Cortex of kidney (tissue), 1 donor: ENCODE measurements at places on chromosomes 16 and 17.

- no peak for DNase-seq
Measured at GRCh38 chr16:7976563-7976962, 613.7 kb downstream of the TMEM114 start.

GRCh38 chr16:12869698-12870427 is 31.5 kb upstream of the SHISA9 start:
- no peak for DNase-seq

GRCh38 chr17:34609210-34609609 is 29.8 kb downstream of the TMEM132E start:
- no peak for DNase-seq

DNA sequence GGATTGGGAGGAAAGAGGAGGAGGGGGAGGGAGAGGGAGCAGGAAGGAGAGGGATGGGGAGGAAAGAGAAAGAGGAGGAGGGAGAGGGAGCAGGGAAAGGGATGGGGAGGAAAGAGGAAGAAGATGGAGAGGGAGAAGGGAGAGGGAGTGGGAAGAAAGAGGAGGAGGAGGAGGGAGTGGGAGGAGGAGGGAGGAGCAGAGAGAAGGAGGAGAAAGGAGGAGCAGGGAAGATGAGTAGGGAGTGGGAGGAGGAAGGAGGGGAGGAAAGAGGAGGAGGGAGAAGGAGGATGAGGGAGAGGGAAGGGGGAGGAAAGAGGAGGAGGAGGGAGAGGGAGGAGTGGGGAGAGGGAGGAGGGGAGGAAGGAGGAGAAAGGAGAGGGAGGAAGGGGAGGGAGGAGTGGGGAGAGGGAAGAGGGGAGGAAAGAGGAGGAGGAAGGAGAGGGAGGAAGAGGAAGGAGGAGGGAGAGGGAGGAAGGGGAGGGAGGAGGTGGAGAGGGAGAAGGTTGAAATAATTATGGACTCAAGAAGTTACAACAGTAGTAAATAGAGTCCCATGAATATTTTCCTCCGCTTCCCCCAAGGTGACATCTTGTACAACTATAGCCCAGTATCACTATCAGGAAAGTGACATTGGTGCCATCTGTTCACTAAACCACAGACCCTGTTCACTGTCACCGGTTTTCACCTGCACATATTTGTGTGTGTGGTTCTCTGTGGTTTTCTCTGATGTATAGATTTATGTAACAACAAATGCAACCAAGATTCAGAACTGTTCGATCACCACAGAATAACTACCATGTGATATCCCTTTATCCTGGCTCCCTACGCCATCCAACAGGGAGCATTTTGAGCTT is 325.3 kb upstream of the EEF2KMT start:
- no peak for DNase-seq

GRCh38 chr17:74453665-74454196 is 12.7 kb upstream of the CD300A start:
- no peak for DNase-seq

GRCh38 chr17:53137869-53138268 is 684.9 kb upstream of the KIF2B start:
- DNase-seq = no peak

- DNase-seq = no peak
Measured at GRCh38 chr16:55189224-55189623, 134.8 kb upstream of the IRX6 start.

- DNase-seq = no peak
Measured at GRCh38 chr17:57247913-57248312, 8.4 kb upstream of the MSI2 start.

DNA sequence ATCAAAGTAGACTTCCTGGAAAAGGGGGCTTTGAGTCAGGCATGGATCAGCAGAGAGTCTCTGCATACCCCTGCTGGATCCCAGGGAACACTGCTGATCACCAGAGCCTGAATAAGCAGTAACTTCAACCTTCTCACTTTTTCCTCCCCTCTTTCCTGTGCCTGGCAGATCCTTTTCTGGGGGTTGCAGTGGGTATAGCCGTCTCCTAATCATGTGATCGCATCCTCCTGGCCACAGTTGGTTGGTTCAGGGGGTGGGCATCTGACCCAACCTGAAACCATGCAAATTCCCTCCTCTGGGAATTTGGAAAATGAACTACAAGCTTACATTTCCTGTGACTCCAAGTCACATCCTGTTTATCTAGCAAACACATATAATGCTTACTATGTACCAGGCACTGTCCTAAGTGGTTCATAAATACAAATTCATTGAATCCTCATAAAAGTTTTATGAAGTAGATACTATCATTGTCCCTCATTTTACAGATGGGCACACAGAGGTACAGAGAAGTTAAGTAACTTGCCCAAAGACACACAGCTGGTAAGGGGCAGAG is 120.3 kb downstream of the AXIN2 start:
- no peak for DNase-seq

- DNase-seq = no peak
Measured at GRCh38 chr17:48998587-48999440, 1.6 kb downstream of the IGF2BP1 start.

DNA sequence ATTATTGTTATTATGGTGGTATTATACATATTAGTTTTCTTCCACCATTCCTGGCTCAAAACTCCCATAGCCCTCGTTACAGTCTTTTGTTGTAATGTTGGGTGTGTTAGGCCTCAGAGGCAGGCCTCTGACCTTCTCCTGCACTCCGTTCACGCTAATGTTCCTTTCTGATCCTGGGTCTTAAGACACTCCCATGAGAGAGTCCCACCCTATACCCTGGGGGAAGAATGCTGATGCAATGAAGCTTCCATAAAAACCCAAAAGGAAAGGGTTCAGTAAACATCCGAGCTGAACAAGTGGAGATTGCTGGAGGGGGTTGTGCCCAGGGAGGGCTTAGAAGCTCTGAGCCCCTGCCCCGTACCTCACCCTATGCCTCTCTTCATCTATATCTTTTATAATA is 141.3 kb upstream of the NETO2 start:
- no peak for DNase-seq

DNA sequence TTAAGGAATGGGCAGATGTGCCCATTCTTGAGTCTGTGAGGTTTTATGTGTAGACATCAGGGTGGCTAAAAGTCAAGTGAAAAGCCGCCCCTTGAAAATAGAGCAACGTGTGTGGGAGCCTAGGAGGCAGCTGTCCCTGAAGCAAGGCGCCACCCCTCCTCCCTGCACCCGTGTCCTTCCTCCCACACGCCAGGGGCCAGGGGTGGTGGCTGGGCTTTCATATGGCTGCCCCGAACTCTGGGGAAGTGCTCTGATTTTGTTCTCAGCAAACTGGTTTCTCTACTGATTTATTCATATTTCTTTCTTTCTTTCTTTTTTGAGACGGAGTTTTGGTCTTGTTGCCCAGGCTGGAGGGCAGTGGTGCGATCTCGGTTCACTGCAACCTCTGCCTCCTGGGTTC is 4.7 kb downstream of the ZNF750 start:
- no peak for DNase-seq

- no peak for DNase-seq
Measured at GRCh38 chr16:66924527-66925321, 611 bp downstream of the RRAD start.

DNA sequence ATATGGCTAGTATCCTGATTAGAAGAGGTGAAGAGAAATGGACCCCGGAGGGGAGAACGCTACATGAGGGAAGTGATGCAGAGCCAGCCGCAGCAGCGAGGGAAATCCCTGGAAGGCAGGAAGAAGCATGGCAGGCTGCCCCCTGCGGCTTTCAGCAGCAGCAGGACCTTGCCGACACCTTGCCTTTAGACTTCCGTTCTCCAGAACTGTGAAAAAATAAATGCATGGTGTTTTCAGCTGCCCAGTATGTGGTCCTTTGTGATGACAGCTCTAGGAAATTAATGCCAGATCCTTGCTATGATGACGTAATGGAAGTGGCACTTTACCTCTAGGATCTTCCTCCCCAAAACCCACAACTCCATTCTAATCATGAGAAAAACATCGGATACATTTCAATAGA is 9.7 kb upstream of the ZFP1 start:
- no peak for DNase-seq

DNA sequence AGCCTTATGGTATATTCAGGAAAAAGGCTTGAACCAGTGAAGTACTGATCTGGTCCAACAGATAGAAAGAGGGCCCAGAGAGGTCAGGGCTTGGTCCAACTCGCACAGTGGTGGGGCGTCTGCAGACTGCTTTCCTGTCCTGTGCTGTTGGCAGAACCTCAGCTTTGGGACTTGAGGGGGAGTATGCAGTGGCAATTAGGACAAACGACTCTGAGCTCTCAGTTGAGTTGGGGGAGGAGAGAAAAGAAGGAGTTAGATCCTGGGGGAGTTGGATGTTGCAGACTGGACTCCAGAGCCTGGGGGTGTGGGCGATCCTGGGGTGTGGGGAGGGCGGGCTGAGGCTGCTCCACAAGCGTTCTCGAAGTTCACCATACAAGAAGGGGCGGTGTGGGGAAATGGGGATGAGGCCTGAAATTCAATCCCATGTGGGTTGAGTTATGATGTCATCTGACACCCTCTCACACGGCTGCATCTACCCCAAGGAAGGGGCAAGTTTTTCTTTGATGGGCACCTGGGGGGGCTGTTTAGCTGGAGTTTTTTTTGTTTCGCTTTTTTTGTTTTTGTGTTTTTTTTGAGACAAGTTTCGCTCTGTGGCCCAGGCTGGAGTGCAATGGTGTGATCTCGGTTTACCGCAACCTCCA is 14.6 kb downstream of the GRB7 start:
- no peak for DNase-seq

DNA sequence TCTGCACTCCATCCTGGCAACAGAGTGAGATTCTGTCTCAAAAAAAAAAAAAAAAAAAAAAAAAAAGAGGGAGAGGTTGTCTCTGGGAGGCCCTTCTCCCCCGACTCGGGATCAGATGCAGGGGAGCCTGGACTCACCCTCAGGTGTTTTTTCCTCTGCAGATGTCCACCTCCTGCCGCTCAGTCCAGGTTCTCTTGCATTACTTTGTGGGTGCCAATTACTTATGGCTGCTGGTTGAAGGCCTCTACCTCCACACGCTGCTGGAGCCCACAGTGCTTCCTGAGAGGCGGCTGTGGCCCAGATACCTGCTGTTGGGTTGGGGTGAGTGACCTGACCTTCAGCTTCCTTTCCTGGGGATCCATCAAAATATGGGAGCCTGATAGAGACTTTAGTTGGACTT is 34.1 kb downstream of the GLP2R start:
- no peak for DNase-seq

DNA sequence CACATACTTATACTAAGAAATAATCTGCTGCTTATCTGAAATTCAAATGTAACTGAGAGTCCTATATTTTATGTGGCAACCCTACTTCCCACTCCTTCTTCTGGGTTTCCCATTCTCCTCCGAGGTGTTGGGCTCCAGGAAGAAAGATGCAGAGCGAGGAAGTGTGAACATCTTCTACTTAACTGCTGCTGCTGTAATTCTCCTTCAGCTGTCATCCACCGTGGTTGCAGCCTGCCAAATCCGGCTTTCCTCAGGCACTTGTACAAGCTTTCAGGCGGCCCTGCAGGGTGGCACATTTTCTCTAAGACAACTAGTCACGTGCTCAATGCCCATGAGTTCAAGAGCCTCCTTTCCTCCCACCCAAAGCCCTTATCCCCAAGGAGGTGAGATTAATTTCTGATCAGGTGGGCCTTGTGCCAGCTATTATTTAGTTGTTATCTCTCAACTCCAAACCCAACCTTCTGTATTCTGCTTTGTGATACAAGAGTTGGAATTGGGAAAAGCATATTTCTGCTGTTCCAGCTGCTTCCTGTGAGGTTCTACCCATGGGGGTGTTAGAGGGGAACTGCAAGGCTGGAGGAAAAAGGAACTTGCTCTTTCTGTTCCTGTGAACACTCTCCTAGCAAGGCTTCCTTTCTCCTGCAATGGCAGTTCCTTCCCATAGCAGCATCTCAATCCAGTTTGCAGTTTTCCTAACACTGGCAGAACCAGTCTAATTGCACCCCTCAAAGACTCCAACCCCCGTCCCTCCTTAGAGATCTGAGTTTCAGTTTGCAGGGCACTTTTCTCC is 67.6 kb upstream of the RBBP6 start:
- no peak for DNase-seq

GRCh38 chr17:42016411-42016831 is 818 bp downstream of the DNAJC7 start:
- DNase-seq = no peak

GRCh38 chr16:70784692-70785555 is 16.0 kb downstream of the VAC14 start:
- no peak for DNase-seq

- DNase-seq = no peak
Measured at GRCh38 chr17:54937426-54937825, 31.0 kb downstream of the COX11 start.

GRCh38 chr17:3834811-3835210 is 11.2 kb downstream of the NCBP3 start:
- no peak for DNase-seq

DNA sequence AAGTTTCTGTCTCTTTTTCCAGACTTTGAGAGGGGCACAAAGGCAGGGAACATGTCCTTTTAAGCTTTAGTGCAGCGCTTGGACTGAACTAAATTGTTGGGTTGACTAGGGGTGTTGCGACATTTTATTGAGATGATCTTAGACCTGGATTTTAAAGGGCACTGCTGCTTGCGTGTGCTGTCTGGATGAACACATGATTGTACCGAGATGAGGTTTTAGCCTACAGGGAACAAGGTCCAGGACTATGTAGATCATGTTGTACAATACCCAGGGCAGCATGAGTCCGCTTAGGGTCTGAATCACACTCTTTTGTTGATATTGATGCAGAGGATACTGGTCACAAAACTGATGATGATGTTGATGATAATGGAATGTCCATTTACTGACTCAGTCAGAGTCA is 5.2 kb upstream of the RGS9 start:
- no peak for DNase-seq

DNA sequence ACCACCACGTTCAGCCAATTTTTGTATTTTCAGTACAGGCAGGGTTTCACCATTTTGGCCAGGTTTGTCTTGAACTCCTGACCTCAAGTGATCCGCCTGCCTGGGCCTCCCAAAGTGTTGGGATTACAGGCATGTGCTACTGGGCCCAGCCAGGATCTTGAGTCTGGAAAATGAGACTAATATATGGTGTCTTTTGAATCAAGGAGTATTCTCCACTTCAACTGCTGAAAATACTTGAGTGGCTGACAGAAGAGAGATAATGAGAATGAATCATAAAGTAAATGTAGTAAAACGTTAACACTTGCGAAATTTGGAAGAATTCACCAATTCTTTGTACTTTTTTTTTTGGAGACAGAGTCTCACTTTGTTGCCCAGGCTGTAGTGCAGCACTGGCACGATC is 16.6 kb downstream of the SMYD4 start:
- no peak for DNase-seq

DNA sequence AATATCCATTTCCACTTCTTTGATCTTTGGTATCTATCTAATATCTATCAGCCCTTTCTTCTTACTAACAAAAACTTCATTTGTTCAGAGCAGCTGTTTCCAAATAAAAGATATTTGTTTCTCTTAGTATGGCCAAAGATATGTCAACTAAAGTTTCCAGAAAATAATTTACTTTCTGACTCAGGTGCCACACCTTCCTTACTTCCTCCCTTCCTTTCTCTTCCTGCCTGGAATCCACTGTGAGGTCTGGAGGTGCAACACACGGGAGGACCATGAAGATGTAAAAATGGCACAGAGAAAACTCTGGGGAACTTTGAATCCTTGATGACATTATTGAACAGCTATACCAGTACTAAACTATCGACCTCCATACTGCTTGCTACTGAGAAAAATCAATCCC is 14.0 kb downstream of the MED13 start:
- DNase-seq = no peak

- no peak for DNase-seq
Measured at GRCh38 chr16:5971924-5972323, 874.3 kb upstream of the EEF2KMT start.
